Esophagus squamous epithelium (tissue), 5 donors: ENCODE measurements at places on chromosomes 4 and X.

- no peak for DNase-seq
These were observed 197.3 kb downstream of the DMD start for GRCh38 chrX:33014086-33014485.

- no peak for DNase-seq
These were observed 44.9 kb downstream of the JADE1 start for GRCh38 chr4:128854433-128854832.

DNA sequence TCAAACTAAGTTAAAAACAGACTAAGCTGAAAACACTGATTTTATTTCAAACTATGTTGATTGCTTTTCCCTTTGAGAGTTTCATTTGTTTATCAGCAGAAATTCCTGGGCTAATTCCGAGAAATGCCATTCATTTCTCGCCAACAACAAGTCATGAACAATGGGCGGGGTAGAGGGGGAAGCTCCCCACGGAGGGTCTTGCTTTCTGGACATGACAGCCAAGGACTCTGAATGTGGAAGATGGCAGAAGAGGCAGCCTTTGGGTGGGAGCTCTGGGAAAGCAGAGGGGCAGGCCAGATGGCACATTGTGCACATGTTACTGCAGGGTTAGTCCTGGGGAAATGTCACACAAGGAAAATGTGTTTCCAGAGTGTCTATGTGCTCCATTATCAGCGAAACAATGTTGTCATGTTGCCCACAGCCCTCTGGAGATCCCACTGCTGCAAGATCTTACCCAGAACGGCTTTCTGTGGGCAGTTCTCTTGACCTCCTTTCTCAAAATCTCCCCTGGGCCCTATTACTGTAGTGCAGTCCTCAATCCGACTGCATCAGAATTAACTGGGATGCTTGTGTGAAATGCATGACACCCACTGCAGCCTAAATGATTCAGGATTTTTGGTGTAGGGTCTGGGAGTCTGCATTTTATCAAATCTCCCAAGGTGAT is 45.0 kb downstream of the CHRDL1 start:
- DNase-seq, result no peak

DNA sequence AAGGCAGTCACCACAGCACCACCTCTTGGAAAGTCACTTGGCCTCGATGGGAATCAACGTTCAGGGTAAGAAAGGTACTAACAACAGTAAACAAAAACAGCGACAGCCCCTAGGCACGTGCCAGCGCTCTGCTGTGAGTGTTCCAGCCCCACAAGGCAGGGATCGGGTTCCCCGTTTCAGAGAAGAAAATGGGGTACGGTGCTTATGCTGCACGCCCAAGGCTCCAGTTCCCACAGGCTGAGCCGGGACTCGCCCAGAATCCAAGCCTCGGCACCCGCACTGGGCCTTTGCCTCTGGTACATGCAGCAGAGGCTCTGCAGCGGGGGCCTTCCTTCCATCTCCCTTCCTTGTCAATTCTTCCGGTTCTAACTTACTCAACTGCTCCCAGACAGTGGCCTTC is 37.3 kb downstream of the WDR1 start:
- DNase-seq, result no peak

DNA sequence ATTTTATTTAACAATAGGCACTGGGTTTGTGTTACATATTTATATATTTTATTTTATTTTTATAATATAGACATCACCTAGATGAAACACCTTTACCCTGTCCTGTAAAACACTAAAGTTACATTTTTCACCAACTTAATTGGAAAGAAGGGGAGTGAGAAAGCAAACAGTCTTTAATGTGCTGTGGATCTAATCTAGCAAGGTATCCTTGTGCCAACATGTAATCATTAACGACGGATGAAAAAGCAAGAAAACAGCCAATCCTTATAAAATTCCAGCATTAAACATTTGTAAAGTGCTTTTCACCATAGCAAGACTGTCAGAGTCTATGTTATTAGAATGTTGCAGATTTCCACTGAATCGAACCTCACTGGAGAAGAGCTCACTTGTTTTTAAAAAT is 92.7 kb downstream of the HHIP start:
- DNase-seq, result no peak

- no peak for DNase-seq
These were observed 47.7 kb upstream of the AFAP1 start for GRCh38 chr4:7987148-7987989.

DNA sequence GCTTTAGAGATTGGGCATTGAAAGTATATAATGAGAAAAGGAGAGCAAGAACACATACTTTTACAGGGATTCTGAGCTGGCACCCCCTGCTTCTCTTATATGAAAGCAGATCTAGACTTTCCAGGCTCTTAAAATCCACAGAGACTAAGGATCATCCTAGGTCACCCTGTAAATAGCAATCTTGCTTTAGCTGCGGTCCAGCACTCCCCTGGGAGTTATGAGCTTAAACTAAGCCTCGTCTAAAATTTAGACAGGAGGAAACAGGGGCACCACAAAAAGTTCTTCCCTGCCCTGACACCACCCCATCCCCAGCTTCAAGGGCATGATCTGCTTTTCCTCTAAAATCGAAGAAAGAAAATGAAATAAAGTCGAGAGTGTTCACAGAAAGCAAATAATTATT is 143.3 kb upstream of the KCNIP4 start:
- DNase-seq, result no peak

GRCh38 chr4:69126024-69126423 is 29.8 kb downstream of the UGT2B7 start:
- no peak for DNase-seq

GRCh38 chr4:100162027-100162685 is 28.1 kb downstream of the DDIT4L start:
- DNase-seq, result no peak

DNA sequence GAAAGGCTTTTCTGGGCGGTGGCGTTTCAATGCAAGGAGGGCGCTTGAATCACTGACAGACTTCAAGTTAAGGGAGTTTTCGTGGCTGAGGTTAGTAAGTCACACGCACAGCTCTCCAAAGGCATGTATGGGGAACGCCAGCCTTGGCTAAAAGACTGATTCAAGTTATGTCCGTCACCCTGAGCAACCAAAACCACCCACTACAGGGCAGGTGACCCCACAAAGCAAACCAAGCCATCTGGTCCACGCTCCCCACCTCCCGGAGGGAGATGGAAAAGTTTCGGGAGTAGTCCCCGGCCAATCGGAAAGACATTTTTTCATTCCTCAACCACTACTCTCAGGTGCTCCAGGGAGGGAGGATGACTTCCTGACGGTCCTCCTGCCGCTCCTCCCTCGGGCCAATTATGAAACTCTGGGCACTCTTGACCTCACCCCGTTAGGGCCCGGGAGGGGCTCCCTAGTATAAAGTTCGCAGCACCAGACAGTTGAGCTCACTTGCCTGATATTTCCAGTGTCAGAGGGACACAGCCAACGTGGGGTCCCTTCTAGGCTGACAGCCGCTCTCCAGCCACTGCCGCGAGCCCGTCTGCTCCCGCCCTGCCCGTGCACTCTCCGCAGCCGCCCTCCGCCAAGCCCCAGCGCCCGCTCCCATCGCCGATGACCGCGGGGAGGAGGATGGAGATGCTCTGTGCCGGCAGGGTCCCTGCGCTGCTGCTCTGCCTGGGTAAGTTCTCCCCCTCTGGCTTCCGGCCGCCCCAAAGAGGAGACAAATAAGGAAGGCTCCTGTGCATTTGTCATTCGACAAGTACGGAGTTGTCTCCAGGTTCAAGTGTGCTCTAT is at the start of gene EREG:
EREG (plus strand) TSS at position 494 of the 840 bp plus-strand sequence; CDS start at position 658, 164 bp downstream.
- no peak for DNase-seq

DNA sequence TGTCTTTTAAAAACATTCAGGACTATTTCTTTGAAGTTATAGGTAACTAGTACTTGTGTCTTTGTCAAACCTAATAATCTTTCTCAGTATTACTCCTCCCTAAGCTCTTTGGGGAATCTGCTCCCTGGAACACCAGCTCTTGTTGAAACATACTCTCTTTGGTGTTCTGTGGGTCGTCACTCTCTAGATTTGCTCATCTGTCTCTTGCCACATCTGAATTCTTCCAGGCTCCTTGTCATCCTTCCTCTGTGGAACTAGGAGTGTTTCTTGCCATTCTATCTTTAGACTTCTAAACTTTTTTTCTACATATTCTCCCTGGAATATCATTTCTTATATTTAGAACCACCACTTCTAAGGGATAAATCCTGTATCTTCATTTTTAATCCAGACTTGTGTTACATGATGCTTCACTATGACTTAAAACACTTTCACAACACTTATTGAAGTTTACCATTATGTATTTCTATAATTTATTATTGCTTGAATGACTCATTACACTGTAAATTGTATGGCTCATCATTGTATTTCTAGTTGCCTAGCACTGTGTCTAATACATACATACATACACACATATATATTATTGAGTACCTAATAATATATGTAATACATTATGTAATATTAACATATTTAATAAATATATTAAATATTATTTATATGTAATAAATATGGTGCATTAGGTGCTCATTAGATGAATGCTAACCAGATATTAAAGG is 186.1 kb downstream of the TMA16 start:
- DNase-seq, result no peak

DNA sequence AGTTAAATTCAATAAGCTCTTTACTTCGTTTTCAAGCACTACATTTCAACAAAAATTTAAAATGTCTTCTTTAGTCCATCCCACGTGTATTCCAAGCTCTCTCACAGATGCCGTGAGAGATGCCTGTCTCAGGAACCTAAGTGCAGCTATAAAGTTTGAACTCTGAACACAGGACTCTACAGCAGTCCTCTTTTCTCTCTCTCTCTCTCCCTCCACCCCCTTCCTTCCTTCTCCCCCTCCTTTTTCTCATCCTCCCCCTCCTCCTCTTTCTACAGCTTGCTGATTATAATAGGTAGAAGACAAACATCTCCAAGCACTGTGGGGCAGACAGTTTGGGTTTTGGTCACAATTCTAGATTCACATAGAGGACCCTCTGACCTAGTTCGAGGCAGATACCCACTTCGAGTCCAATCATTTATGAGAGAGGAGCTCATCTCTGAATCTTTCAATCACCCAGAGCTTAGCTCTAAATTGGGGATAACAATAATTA is 31.5 kb upstream of the DCLK2 start:
- no peak for DNase-seq

DNA sequence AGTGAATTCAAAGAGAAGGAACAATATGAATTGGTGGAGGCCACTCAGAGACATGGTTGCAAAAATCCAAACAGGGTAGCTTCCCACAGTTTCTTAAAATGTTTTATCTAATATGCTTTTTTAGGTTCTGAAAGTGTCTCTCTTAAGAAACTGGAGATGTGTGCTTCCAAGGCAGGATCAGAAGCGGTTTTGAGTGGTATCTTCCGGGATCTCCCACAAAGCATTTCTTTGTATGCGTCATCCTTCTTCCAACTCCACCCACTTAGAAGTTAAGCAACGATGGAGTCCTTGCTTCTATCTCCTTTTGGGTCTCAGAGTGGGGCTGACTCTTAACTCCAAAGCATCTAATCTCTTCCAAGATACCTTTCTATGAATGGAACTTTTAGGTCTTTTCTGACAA is 196.7 kb downstream of the MID1 start:
- DNase-seq, result no peak

DNA sequence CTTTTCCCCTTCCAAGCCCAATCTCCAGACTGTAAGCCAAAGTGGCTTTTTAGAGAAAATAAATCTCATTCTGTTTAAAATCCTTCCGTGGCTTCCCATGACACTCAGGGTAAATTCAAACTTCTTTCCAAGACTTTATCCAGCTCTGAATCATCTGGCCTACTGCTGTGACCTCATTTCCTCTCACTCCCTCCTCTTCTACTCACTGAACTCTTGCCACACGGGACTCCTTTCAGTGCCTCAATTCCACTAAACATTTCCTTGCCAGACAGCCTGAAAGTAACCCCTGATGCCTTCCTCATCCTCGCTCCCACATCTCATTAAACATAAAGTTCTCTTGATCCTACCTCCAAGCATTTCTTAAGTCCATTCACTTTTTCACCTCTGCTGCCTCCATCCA is 27.8 kb upstream of the RNF128 start:
- no peak for DNase-seq

DNA sequence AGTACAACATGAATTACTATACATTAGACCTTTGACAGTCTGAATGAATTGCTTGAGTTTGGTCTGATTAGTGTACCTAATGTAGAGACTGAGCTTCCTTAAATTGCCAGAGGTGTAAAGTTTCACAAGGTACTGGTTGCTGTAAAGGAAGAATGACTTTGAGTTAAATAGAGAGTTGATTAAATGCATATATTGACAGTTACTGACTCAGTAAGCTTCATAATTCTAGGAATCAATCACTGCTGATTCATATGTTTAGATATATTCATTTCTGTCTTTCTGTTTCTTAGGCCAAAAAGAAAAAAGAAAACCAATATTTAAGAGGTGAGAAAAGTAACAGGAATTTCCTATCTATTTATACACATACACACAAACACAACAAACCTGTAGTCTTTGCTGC is 16.2 kb upstream of the ART3 start:
- DNase-seq, result no peak

DNA sequence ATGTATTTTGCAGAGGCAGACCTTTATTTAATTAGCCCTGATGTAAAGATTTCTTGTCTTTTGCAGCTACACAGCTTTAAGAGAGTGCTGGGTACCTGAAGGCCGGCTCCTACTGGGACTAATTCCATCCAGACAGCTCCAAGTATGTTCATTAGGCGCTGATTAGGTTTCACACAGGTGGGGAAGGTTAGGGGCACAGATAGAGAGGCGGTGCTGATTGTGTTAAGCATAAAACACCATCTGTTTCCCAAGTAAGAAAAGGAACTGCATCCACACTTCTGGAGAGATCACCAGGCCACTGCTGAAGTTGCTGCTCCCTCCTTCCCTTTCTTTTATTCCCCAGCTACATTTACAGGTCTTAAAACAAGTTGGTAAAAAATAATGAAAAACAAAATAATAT is 349.5 kb downstream of the ZIC3 start:
- DNase-seq, result no peak

GRCh38 chr4:187493661-187494060 is 501.9 kb upstream of the ZFP42 start:
- DNase-seq, result no peak

DNA sequence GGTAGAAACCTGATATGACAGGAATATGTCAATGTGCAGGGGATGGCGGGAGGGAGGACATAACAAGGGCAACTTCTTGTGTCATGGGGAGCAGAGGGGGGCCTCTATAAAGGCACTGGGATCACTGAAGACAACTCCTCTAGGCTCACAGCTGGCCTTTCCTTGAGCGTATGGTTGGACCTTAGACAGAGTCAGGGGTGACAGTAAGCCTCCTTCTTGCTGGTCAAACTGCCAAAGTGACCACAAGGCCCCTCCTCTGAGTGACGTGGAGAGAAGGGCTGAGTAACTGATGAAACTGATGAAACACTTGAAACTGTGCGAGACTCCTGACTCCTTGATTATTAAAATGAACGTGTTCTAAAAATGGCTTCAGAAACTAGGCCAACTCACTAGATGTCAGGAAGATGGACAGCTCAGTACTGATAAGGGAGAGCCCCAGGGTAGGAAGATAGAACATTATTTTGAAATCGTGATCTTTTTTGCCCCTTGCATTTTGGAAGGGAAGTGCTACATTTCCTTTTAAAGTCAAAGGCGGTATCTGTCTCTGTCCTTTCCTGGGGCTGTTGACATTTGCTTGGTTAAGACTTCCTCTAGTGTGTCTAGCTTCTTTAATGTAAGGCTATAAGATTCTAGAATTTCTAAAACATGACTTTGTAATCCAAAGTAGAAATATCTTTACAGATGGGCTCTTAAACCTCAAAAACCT is 1.6 kb downstream of the RAB33A start:
- DNase-seq, result no peak

- DNase-seq, result no peak
These were observed 161.6 kb downstream of the CHIC2 start for GRCh38 chr4:53902786-53903185.

- no peak for DNase-seq
These were observed 25.3 kb upstream of the ARHGEF38 start for GRCh38 chr4:105527081-105527480.
